ENCODE measurements at places on chromosomes 3 and 15.

GRCh38 chr15:43317566-43318184 lies 12.7 kb downstream of the LCMT2 start:
- DNase-seq = no peak

DNA sequence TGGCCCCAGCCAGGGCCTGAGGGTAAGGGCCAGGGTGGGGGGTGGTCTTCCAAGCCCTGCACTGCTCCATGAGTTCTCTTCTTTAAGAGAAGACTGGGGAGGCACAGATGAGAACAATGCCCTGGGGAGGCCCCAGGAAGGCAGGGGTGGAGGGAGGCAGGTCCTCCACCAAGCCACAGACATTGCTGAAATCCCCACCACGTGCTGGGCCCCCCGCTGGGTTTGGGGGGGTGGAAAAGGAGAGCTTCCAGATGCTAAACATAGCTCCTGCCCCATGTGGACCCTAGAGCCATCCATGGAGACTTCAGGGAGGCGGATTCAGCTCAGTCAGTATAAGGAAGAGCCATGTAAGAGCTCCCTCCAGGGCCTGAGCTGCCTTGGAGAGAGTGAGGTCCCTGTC lies 157.8 kb upstream of the LINGO1 start:
- no peak for DNase-seq

DNA sequence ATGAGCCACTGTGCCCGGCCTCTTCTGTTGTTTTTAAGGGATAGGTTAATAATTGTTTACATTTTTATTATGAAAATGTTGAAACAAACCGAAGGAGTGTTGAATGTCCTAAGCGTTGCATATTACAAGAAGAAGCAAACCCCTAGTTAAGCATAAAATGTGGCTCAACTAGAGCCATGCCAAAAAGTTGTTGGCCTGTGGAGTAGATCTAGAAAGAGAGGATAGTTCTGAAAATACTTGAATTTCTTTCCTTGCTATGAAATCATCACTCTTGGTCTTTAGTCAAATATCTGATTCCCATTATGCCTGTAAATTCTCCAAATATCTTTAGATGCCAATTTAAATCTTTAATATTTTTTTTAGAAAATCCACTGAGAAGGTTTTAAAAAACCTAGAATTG lies 12.8 kb downstream of the RBP2 start:
- DNase-seq = no peak

DNA sequence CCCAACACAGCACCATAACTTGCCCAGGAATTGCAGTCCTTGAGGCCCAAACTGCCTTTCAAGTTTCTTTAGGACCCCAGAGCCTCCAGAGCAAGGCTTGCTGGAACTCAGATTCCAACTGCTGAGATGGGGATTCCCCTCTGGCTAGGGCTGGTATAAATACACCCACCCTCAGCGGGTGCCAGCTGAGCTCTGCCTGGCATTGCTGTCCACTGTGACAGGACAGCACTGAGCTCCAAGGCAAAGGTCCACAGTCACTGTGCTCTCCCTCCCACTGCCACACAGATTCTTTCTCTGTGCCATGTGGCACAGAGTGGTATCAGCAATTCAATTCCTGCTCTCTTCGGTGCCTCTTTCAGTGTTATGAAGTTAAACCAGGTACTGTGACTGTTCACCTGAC lies 304.2 kb upstream of the LMCD1 start:
- no peak for DNase-seq

DNA sequence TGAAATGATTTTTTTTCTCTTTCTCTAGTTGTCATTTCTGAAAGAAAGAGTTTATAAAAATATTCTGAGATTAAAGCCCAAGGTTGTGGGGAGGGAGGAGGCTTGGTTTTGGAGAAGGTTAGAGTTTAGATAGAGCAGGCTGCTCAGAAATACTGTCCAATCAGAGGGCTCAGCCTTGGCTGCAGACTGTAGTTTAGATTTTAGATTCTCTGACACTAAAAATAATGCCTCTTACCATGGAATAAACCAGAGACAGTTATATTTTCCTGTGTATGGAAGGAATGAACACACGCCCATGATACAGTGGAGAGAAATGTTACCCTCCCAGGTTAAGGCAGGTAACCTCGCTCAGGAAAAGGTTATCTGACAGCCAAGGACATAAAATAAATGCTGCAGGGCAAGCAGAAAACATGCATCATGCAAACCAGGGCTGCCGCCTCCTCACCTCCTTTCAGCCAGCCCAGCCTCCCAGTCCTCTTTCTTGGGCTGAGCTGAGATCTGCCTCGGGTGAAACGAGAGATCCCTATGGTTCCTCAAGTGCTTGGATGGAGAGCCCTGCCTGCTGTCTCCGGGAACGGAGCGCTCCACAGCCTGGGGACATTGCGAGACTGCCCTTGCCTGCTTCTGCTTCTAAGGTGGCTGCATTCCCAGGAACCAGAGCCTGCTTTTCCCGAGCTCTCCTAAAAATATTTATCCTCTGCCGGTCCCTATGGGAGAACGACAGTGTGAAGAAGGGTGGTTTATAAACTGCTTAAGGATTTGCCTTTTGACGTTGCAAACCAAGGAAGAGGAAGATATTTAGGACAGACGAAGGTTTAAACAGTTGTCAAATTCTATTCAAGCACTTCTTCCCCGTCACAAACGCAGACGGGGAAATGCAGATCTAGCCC lies 848 bp downstream of the NCEH1 start:
- DNase-seq = no peak

DNA sequence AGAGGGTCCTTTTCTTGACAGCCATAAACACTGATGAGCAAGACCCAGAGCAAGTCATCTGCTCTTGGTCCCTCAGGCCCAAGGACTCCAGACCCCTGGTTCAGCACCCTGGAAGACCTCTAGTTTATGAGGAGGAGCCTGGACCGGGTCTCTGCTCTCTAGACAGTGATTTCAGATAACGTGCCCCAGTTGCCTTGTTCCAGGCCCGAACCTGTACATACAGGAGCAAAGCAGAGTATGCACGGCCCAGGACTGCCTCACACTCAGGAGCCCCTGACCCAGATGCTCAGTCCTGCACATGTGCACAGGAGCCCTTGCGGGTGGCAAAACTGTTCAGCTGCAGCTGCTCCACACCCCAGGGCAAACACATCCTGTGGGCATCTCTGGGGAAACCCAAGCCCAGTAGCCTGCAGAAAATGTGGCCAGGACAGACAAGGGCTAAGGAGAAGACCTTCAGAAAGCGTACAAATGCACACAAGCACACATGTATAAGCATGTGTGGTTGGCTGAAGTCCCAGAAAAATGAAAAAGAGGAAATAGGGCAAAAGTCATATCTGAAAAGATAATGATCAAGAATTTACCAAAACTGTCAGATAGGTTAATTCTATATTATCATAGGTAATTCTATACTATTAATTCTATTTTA lies 59.9 kb upstream of the CORO2B start:
- DNase-seq = no peak

GRCh38 chr15:40762919-40763800 lies 708 bp upstream of the GCHFR start:
- no peak for DNase-seq

DNA sequence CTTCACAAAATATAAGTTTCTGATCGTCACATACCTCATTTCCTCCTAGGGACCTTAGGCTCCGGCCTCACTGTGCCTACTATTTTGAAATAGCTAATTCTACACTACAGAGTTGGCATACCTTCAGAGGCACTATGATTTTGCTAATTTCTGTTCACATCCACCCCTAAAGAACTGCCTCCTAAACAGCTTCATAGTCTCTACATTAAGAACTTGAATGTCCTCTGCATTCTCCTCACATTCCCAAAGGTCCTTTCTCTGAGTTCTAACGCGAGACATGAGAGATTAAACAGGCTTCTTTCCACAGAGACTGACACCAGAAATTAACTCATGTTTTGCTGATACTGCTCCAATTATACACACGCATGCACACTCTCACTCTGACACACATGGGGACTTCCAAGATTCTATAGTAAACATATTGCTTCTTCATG lies 75.5 kb downstream of the DLG1 start:
- no peak for DNase-seq

DNA sequence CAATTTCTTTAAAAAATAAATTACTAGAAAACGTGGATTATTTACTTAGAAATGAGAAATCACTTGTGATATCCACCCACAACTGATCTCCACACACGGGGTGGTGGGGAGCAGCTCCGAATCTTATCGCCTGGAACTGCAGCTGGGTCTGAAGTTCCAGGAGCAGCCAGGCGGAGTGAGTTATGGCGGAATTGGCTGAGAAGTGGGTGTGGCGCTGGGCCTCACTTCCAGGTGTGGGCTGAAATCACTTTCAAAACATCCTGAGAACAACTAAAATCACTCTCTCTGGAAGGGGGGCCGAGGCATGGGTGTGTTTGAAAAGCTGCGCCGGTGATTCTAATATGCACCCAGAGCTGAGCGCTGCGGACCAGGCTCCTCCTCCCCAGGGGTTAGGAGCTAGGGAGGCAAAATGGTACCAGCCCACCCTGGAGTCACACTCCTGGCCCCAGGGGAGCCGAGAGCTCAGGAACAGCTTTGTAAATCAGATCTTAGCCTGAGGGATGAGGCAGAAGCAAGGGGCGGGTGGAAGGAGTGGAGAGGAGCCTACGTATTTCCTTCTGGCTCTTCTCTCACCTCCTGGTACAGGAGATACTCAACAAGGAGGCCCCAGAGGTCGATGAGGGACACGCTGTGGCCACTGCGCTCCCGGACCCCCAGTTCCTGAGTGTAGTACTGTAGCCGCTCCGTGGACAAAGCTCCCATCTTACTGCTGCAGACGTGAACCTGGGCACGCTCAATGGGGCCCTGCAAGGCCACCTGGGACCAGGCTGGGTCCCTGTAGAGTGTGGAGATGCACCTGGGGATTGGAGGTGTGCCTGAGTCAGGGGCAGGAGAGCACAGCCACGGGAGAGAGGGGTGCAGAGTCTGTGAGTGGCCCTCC lies 9.6 kb downstream of the PLA2G4F start:
- no peak for DNase-seq

GRCh38 chr3:134466331-134466730 lies 19.5 kb downstream of the ANAPC13 start:
- DNase-seq = no peak

DNA sequence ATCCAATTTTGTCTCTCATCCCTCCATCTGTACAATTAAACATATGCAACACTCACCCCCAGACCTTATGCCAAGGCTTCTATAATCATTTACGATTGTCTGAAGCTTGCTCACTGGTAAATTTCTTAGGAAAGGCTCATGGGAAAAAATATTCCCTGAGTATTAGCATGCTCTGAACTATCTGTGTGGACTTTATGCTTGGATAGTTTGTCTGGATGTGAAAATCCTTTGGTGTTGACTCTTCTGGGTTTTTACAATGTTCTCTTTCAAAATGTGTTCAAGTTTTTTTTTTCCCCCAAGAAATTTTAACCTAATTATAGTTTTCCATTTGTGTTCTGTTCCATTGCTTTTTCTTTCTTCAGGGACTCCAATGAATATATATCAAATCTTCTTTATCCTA lies 19.9 kb upstream of the TTBK2 start:
- DNase-seq = no peak

All from stimulated activated CD4-positive, alpha-beta T cell treated with anti-CD3 and anti-CD28 coated beads, Interleukin-1b, Interleukin-23, amount 100 ng/mL, for 1 hour (primary cell).